ENCODE measurements at places on chromosomes 2 and 18.

GRCh38 chr2:7825591-7826312, 856.1 kb upstream of the ID2 start:
- no peak for DNase-seq

GRCh38 chr2:239917125-239917956, 107.8 kb downstream of the NDUFA10 start:
- no peak for DNase-seq

- DNase-seq = no peak
Measured at GRCh38 chr2:32623311-32623706, 4.5 kb upstream of the TTC27 start.

- DNase-seq = no peak
Measured at GRCh38 chr2:54588244-54588899, 132.2 kb downstream of the SPTBN1 start.

DNA sequence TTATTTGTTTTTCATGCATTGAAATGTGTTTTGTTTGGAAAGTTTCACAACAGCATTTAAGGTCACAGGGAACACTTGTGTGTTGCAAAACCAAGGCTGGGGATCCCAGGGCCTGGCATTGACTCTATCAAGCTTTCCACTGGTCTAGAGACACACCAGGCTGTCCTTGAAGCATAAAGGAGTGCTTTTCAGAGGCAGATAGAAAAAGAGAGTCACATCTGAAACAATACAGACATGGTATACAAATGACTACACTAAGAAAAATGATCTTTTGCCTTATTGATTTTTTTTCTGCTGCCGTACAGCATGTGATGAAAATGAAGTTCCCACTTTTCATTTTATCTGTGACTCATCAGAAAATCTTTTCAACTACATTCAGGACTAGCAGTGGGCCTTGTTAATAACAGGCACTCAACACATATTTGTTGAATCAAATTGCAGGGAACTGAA, 61.9 kb upstream of the ZCCHC2 start:
- DNase-seq = no peak

DNA sequence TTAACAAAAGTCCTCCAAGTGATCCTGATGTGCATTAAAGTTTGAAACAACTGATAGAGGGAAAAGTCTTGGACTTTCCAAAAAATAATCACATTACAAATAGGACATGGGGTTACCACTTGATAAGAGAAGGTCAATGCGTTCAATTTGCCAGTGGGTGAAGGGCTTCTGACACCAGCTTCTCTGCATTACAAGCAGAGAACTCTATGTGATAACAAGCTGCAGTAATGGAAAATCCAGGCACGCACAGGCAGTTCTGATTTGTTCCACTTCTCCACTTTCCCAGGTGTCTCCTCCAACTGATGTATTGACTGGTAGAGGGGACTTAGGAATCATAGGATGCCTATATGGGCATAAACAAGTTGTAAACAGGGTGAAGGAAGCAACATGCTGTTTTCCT, 234.0 kb upstream of the MGAT5 start:
- DNase-seq = no peak

DNA sequence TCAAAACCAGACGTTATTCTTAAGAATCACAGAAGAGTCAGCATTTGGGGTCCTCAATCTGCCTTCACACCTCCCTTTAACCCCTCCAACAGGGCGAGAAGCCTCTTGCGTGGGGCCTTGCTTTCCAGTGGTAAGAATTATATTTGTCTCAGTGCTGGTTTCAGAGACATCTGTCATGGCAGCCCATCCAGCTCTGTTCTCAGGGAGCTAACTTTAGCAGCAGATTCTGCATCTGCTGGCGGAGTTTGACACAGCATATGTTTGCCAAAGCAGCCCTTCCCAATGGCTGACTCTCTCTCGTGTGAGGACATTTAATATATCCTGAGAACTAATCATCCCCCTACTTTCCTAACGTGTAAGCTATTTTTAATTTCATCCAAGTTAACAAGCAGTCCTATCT, 91.5 kb upstream of the BCL11A start:
- DNase-seq = no peak

DNA sequence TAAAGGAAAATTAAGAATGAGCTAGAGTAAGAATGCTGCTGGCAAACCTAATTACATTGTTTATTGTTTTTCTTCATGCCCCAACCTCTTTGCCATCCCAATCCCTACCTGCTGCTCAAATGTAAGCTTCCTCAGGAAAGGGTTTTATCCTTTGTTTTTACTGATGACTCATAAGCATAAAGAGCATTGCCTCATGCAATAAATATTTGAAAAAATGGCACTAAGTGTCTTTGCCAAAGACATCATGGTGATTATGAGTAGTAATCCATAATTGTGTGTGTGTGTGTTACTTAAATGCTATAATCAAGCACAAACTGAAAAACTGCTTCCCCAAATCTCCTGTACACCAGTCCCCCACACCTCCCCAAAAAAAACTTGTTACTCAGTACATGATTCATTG, 53.4 kb downstream of the DNER start:
- DNase-seq = no peak

Data from substantia nigra (tissue), 51 donors.